ENCODE measurements at places on chromosomes 6 and 20. TPM values are rescaled to one million over a fixed set of nuclear protein-coding genes. Genes with fewer than 3 reads are reported as not detected.

GRCh38 chr6:136643850-136644596 is 93.8 kb upstream of the MAP7 start:
- peak; percentile 88 for DNase-seq

GRCh38 chr6:170098428-170099170 is 192.3 kb downstream of the DLL1 start:
- DNase-seq = peak; percentile 1

- no peak for DNase-seq
Measured at GRCh38 chr6:106411056-106411455, 50.5 kb downstream of the CRYBG1 start.

DNA sequence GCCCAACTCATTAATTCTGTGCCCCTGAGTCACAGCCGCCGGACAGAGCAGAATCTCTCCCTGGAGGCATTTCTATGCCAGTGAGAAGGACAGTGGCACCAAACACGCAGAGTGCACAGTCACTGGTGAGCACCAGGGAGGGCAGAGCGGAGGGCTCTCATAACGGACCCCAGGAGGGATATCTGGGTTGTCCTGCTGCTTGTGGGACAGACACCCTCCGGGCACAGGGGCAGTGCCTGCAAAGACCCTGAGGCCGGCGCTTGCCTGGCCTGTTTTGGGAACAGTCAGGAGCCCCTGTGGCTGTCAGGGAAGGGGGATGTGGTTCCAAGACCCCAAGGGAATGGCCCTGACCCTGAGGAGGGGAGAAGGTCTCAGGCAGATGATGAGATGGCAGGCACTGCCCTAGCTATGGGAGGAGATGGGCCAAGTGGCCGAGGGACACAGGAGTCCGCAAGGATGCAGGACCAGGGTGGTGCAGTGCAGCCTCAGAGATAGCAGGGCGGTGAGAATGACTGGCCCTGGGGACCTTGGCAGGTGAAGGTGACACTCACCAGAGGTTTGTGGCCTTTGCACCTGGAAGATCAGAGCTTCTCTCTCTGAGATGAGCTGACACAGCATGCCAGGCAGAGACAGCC is 270.8 kb downstream of the SMOC2 start:
- DNase-seq = no peak

DNA sequence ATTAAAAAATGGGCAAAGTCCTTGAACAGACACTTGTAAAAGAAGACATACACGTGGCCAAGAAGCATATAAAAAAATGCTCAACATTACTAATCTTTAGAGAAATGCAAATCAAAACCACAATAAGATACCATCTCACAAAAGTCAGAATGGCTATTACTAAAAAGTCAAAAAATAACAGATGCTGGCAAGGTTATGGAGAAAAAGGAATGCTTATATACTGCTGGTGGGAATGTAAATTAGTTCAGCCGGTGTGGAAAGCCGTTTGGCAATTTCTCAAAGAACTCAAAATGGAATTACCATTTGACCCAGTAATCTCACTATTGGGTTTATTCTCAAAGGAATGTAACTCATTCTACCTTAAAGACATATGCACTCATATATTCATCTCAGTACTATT is 166.6 kb downstream of the KHDC1L start:
- DNase-seq = no peak

DNA sequence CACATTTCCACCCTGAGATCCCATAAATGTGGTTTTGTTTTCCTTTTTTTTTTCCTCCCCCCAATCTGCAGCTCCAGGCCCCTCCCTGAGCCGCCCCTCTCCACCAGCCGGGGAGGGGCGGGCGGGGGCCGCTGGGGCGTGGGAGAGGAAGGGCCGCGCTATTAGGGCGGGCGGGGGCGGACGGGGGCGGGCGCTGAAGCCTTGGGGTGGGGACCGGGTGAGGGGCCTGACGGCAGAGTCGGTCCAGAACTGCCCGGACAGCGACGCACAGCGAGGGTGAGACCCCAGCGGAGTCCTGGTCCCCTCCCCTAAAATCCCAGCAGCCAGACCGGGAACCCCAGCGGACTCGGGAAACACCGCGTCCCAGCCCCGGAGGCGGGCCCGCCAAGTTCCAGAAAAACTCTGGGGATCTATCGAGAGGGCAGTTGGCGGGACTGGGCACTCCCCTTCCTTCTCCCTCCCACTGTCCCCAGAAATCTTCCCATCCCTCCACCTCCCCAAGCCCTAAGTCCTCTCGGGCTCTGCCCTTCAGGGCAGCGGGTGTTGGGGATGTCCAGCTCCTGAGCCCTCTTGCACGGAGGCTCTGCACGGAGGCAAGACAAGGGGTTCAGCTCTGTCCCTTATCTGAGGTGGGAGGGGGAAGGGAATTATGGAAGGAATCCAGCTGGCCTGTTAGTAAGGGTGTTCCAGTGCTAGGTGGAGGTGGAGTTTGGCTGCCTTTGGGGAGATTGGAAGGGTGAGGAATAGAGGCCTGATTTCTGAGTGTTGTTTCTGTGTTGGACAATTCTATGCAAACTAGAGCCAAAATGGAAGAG is at the start of gene PRICKLE4:
TSS of gene PRICKLE4 (plus strand) at position 232 of the 815 bp plus-strand sequence. CDS start 2,692 bp downstream, outside the sequence.
- DNase-seq = peak; percentile 62

GRCh38 chr20:31593221-31594001 is 11.7 kb upstream of the ID1 start:
- DNase-seq = no peak

DNA sequence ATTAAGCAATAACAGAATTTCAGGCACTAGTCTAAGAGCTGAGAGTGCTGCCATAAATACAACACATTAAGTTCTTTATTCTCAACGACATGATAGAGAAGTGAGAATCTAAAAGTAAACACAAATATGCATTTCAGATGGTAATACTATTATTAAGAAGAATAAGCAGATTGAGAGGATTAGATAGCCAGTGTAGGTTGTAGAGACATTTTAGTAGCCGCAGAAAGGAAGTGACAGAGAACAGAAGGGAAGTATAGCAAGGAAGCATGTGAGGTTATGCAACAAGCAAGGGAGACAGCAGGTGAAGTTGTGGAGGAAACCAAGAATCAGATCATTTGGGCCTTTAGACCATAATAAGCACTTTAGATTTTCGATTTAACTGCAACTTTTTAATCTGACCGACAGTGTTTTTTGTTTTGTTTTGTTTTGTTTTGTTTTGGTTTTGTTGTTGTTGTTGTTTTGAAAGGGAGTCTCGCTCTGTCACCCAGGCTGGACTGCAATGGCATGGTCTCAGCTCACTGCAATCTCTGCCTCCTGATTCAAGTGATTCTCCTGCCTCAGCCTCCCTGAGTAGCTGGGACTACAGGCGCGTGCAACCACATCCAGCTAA is 737.0 kb upstream of the ADGRB3 start:
- DNase-seq = no peak

GRCh38 chr20:36572701-36573102 is 695 bp upstream of the TGIF2 start:
- peak; percentile 31 for DNase-seq

- DNase-seq = no peak
Measured at GRCh38 chr6:105726902-105727655, 324.2 kb upstream of the PREP start.

Gene BTNL2
- not detected for total RNA-seq

Gene GSTA4
- total RNA-seq = 16.2 TPM

Gene EDN3
- not detected for total RNA-seq

Gene HLA-DOA
- 7.3 TPM for total RNA-seq

Gene KPNA5
- 11.4 TPM for total RNA-seq

Gene CDH22
- 1.3 TPM for total RNA-seq

Gene ADISSP
- 18.0 TPM for total RNA-seq

Gene ORC3
- 22.5 TPM for total RNA-seq

Gene ZSCAN23
- total RNA-seq = 6.8 TPM

All from endothelial cell (in vitro differentiated cells).